Bronchial epithelial cell (primary cell): ENCODE measurements at places on chromosomes 4 and X. TPM values are rescaled to one million over a fixed set of nuclear protein-coding genes. Genes with fewer than 3 reads are reported as not detected.
A peak's percentile ranks its signal among the peaks of the same experiment; 100 is the strongest.

CDX4 gene
- total RNA-seq: not detected in 2 replicates

DNA sequence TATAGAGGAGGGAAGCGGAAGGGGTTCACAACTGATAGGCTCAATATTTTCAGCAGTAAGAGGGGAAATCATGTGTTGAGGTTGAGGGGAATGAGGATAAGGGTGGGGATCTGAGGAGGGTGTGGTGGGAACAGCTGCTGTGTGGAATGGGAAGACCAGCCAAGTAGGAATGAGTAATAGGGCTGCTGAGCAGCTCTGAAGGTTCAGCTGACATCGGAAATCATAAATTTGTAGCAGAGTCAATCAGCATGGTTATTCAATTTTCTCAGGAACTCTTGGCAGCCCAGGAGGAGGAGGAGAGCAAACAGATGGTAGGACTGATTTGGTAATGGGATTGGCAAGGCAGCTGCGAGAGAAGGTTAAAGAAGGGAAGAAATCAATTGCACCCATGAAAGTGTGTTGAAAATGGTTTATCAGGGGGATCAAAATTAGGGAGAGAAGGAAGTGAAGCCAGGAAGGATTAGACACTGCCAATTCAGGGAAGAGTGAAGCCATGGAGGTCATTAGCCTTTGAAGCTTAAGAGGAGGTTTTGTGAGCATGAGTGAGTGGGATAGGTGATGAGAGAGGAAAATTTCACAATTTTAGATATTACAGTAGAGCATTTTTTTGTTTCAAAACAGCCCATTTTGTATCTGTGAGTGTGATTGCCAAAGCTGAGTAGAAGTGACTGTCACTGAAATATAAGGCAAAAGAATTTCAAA lies 82.6 kb downstream of the PCDH7 start:
- peak; percentile 44 for DNase-seq

PCDH10 gene
- under 0.01 TPM in 2 replicates for total RNA-seq

DNA sequence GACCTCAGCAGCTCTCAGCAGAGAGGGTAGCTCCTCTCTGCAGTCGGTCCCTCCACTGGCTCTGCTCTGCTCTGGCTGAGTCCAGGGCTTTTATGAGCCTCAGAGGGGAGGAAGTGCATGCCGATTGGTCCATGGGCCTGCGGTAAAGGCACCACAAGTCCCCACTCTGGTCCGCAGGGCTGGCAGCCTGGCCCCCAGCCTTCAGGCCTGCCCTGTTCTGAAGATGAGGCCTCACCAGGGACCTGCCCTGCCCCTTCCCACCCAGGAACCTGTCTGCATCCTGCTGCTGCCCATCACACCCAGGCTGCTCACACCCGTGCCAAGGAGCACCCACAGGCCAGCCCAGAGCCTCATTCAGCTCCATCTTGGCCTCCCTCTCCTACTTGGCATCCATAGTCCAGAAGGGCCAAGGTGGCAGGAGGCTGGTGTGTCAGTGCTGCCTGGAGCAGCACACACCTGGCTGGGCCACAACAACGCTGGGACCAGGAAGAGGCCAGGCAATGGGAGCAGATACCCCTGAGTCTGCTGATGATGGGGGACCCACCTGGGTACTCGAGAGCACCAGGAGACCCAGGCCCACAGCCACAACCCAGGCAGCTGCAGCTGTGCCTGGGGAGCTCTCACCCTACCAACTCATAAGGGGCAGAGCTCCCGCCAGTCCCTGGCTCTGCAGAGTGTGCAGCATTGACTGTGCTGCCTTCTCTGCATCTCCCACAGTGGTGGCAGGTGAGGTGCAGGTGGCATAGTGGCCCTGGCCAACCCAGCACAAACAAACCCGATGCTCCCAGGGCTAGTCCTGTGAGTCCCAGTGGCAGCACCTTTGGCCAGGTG lies 191.9 kb upstream of the NUDT6 start:
- no peak for DNase-seq

IL2RG gene
- total RNA-seq: 0.26 TPM in 1 of 2 replicates, not detected in the other

DNA sequence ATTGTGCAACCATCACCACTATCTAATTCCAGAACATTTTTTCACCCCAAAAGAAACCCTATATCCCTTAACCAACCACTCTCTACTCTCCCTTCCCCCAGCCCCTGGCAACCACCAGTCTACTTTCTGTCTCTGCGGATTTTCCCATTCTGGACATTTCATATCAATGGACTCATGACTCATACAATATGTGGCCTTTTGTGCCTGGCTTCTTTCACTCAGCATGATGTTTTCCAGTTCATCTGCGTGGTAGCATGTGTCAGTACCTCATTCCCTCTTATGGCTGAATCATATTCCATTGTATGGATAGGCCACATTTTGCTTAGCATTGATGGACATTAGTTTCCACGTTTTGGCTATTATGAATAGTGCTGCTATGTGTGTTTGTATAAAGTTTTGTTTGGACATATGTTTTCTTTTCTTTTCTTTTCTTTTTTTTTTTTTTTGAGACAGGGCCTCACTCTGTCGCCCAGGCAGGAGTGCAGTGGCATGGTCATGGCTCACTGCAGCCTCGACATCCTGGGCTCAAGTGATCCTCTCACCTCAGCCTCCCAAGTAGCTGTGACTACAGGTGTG lies 335.4 kb downstream of the BCOR start:
- peak; percentile 70 for DNase-seq

DNA sequence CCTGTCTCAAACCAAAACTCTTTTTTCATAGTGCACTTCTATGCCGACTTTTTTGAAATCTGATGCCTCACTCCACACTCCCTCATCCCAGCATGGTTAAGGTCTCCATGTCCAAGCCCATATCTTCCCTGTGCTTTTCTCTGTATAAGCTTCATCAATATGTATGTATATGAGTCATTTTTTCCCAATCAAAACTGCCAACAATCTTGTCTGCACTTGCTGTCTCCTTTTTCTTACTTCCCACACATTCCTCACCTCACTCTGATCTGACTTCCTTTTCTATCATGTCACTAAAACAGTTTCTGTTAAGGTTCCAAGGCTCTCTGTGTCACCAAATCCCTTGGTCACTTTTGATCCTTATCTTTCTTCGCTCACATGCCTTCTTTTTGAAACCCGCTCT lies 88.2 kb upstream of the GPR50 start:
- DNase-seq: peak; percentile 73
